ENCODE measurements at places on chromosomes 11 and 22.

- DNase-seq = peak; percentile 63
Measured at GRCh38 chr11:114091516-114092397, 32.2 kb downstream of the ZBTB16 start.

DNA sequence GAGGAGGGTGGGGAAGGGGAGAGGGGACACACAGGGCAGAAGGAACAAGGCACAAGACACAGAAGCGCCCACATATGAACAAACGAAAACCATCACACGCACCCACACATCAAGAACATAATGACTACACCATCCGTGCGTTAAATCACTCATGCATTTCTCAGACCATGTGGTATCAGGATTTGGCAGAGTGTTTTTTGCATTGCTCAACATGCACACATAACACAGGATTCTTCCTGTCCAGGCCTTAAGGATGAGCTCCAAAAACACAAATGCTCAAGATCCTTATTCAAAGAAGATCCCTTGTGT lies 309.5 kb downstream of the CADM1 start:
- no peak for DNase-seq

- no peak for DNase-seq
Measured at GRCh38 chr11:30254307-30255298, 23.8 kb downstream of the FSHB start.

DNA sequence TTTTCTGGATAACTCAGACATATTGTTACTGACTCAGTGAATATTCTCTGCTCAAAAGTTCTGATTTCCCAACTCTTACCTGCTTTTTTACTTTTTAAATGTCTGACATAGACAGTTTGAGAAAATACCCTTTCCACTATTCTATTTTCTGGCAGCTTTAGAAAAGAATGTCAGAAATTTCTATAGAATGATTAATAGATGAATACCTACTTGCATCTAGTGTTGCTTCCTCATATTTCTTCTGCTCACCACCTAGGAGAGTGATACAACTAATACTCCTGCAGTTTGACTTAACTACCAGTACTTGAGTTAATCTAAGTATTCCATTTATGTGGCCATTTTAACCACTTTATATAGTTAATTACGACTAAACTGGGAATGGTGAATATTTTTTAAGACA lies 55.2 kb downstream of the KDM2A start:
- no peak for DNase-seq

DNA sequence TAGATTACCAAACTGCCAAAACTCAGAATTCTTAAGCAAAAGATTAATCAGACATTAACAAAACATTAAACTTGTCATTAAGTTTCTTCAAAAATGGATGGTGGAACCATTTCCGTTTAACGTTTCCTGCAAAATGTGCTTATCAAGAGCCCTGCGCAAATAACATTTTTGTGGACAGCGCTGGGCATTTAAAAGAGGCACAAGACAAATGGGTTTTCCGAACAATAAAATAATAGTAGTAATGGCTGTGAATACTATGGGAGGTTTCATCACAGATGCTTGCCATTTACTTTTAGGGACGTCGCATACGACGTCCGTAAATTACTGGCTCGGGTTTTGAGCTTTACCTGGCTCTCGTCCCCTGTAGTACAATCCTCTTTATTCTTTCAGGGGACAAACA lies 1.1 kb downstream of the NPAT start:
- DNase-seq = no peak

GRCh38 chr11:118219732-118220131 lies 5.1 kb downstream of the JAML start:
- no peak for DNase-seq

DNA sequence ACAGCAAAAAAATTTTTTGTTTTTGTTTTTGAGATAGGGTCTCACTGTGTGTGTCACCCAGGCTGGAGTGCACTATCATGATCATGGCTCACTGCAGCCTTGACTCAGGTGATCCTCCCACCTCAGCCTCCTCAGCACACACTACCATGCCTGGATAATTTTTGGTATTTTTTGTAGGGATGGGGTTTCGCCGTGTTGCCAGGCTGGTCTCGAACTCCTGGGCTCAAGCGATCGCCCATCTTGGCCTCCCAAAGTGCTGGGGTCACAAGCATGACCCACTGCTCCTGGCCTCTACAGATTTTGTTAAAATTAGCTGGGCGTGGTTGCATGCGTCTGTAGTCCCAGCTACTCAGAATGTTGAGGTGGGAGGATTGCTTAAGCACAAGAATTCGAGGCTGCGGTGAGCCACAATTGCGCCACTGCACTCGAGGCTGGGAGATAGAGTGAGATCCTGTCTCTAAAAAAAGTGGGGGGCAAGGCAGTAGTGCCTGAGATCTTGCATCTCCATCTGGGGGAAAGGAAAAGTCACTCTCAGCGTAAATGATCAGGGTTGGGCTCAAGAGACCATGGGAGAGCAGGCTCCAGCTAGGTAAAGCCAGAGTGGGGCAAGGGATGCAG lies 10.6 kb upstream of the DGKZ start:
- DNase-seq = no peak

DNA sequence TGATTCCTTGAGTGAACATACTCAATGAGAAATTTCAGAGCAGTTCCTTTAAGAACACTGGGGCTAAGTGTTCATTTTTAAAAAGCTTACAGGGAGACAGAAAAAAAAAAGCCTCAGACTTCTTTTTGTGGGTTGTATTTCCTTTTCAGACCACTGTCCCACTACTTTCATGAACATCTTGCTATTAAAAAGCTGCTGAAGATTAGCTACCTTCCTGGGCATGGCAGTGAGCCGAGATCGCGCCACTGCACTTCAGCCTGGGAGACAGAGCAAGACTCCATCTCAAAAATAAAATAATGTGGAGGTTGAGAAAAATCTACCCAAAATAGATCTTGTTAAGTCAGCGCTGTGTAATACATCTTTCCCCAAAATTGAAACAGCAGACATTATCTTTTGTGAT lies 10.8 kb downstream of the TRAF6 start:
- no peak for DNase-seq
